ENCODE measurements at places on chromosomes 7 and 10.

DNA sequence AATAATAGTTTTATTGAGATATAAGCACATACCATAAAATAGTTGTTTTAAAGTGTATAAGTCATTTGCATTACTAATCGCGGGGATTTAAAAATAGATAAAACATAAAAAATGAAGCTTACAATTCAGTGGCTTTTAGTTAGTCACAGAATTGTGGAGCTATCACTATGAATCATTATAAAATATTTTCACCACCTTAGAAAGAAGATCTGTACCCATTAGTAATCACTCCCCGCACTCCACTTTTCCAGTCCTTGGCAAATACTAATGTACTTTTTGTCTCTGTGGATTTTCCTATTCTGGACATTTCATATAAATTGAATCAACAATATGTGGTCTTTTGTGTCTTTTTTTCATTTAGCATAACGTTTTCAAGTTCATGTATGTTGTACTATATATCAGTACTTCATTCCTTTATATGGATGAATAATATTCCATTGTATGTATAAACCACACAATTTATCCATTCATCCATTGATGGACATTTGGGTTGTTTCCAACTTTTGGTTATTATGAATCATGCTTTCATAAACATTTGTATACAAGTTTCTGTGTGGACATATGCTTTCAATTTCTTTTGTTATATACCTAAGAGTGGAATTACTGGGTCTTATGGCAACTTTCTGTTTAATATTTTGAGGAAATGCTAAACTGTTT lies 162.5 kb downstream of the MAGI2 start:
- DNase-seq: no peak

- no peak for DNase-seq
Observed at GRCh38 chr7:139560678-139561077, 37.2 kb downstream of the CLEC2L start.

DNA sequence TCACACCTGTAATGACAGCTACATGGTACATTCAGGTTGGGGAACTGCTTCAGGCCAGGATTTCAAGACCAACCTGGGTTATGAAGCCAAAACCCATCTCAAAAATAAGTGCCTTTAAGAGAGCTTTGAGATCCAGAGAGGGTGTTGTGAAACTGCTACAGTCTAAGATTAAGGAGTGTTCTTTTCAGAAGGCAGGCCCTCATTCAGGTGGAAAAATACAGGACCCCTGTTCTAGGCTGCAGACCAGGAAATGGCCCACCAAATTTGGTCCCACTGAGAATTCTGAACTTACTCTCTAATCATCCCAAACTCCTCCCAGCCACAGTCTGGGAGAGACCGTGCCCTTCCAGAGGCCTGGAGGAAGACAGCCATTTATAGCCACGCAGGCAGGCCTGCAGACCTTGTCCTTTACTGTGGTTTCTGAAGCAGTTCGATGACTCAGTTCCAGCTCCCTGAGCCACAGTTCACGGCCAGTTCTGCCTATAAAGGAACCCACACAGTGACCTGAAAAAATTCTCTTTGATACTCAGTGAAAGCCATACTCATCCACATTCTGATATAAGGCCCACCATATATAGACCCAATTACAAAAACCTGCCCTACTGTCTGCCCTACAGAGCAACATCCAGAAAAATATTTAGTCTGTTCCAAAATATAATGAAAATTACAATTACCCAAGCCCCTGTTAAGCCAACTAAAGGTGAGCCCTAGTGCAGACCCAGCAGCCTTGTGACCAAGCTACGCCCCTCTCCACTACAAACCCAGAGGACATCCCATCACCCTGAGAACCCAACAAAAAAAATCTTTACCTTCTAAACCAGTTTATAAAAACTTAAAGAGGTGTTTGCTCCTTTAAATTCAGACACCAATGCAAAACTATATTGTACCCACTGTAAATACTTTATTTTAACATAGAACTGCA lies 21.2 kb downstream of the ZNF680 start:
- no peak for DNase-seq

DNA sequence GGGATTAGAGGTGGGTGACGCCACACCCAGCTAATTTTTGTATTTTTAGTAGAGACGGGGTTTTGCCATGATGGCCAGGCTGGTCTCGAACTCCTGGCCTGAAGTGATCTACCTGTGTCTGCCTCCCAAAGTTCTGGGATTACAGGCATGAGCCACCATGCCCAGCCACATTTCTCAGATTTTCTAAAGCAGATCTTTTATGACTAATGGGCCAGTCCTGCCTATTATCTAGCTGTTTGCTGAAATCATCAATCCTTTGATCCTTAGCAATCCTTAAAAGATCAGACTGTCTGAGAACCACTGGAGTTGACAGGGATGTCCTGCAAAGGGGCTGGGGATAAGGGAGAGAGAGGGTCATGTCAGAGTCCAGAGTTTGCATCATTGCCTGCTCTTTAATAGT lies 21.2 kb upstream of the ABCA13 start:
- DNase-seq: no peak

GRCh38 chr10:59593768-59594167 lies 115.9 kb downstream of the SLC16A9 start:
- DNase-seq: no peak

GRCh38 chr7:43022008-43022407 lies 89.8 kb downstream of the MRPL32 start:
- no peak for DNase-seq

- no peak for DNase-seq
Observed at GRCh38 chr7:133859231-133859630, 267.9 kb upstream of the LRGUK start.

GRCh38 chr7:132785870-132786269 lies 209.6 kb upstream of the PLXNA4 start:
- no peak for DNase-seq

DNA sequence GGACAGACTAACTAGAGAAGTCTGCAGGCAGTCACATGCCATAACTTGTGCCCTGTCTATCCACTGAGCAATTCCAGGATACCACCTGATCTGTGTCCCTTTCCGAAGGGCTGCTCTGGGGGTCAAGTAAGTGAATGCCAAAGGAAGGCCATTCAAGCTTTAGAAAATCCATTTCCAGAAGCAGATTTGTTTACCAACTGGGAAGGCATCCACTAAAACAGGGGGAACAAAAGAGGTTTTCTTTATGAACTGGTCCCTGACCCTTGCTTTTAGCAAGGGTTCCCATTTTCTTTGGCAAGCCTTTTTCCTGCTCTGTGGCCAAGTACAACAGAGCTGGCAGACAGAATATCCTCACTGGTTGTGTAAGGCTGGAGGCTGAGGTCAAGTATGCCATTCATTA lies 36.5 kb downstream of the ITPRID1 start:
- DNase-seq: peak; percentile 3

DNA sequence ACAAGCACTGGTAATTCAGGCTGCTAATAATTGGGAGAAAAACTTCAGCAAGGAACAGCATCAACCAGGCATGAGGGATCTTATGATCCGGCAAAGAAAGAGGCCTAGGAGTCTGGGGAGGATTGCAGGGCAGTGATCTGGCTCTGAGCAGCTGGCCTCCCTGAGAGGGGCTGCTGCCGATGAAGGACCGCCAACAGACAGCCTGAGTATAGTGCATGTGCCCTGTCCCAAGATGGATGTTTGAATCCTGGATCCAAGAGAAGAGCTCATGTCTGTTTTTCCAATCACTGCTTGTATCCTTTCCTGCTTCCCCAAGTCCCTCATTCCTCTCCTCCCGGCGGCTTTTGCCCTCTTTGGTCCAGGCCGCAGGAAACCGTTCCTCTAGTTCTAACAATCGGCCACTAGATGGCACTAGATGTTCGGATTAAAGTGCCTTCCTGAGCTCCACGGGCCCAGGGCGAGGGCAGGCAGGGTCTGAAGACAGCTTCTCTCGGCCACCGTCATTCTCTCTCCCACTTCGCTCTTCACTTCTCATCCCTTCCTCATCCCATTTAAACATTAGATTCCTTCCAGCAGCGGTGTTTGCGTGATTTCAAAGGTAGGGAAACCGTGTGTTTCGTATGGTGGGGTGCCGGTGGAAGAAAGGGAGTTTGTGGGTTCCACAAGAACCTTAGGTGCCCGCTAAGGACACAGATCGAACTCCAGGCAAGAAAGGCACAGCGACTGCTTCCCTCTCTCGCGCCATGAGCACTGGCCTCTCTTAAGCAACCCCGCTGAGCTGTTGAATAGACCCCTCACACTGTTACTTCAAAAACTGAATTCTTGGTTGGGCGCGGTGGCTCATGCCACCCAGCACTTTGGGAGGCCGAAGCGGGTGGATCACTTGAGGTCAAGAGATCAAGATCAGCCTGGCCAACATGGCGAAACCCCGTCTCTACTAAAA lies 82.4 kb downstream of the ADCYAP1R1 start:
- peak; percentile 79 for DNase-seq

DNA sequence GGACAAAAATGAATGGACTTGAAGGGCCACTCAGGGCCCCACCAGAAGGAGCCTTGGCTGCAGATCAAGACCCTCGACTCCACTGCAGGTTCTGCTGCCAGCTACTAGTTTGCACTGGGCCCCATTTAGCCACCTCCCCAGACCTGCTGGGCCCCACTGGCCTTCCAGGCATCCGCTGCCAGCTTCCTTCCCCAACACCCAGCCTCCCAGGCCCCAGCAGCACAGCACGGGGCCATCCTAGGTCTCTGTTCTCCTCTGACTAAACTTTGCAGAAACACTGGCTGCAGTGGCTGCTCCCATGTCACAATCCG lies 277.4 kb upstream of the KLF14 start:
- no peak for DNase-seq

DNA sequence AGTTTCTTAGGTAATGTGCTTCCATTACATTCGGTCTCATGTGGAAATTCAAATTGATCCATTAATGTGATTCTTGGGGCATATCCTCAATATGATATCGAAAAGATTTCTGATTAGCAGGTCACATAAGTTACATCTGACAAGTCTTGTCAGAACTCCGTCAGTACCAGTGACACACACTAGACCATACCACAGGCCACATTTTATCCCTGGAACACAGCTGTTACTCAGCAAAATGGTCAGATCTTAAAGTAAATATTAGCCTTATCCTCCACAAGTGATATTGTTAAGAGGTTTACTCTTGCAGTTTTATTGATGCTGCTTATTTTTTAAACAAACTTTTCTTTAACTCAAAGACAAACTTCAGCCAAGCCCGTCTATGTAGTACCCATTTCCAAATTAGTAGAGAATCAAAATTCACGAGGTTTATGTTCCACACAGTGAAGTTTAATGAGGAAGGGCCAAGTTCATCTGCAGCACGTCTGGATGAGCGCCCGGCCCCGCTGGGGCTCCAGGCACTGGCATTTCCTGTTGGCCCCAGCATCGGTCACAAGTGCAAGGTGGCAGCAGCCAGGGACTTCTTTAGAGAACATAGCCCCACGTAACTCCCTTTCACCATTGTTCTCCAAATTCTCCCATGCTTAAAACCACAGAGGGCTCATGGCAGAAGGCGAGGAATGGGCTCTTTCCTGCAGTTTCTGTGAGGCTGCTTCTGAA lies 132.2 kb downstream of the VIPR2 start:
- DNase-seq: peak; percentile 66
